ENCODE measurements at places on chromosomes 12 and 14. TPM values are rescaled to one million over a fixed set of nuclear protein-coding genes. Genes with fewer than 3 reads are reported as not detected.

The OAS2 gene
- total RNA-seq: 104 TPM

The SERPINA1 gene
- total RNA-seq: 1.9 TPM

The RCOR1 gene
- 16.1 TPM for total RNA-seq

The PELI2 gene
- total RNA-seq: 2.7 TPM

The HNF1A gene
- not detected for total RNA-seq

The FOXM1 gene
- 64.8 TPM for total RNA-seq

The MANSC4 gene
- not detected for total RNA-seq

The HAL gene
- total RNA-seq: 0.25 TPM

The ZFYVE26 gene
- total RNA-seq: 14.4 TPM
